D341Med (cell line): ENCODE measurements at places on chromosomes 12 and 14.

DNA sequence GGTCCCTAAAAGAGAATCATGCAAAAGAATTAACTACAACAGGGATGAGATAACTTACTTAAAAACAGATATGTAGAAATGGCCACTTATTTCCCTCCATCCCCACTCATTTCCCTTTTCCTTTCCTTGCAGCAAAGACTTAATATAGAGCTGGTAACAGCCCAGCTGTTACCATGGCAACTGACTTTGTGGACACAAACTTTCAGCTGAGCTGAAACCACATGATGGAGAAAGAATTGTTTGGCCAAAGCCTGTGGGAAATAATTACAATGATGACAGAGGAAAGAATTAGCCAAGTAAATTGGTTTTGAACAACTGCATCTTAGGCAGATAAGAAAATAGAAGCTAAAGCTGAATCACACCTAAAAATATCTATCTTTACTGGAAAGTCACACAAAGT is 364.9 kb downstream of the GALC start:
- DNase-seq = no peak

- no peak for DNase-seq
Measured at GRCh38 chr12:71315328-71315985, 124.1 kb upstream of the LGR5 start.

DNA sequence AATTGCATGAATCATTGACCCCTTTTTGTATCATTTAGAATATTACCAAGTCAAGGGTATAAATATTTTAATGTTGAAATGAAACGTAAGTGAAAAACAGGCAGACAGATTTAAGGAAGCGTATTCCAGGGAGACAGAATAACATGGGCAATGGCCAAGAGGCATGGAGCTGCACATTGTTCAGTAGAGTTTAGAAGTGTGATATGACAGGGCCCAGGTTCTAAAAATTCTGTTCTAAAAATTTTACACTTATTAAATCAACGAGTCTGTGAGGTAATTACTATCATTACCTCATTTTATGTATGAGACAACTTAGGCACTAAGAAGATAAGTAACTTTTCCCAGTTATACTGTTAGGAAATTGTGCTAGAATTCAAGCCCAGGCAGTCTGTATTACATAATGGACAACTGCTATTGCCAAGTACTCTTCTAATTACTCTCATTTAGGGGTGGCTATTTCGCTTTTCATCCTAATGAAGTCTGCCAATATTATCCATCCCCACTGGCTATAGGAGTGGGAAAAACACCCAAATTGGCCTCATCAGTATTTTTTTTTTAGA is 103.2 kb upstream of the NAV3 start:
- DNase-seq = no peak

DNA sequence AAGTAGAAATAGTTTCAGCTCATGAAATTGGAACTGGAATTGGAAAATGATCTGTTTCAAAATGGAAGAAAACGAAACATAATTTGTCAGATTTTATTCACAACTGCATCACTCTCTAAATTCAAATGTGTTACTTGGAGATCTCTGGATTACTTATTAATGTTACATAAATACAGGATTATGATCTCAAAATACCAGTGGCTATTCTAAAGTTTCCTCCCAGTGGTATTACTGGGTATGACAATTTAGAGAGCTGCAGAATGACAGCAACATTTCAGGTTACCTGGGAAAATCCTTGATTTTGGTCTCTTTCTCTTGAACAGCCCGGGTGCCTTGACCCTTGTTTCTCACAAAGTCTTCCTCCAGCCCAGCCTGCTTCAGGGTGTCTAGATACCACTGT is 14.2 kb downstream of the FAM161B start:
- peak; percentile 51 for DNase-seq

DNA sequence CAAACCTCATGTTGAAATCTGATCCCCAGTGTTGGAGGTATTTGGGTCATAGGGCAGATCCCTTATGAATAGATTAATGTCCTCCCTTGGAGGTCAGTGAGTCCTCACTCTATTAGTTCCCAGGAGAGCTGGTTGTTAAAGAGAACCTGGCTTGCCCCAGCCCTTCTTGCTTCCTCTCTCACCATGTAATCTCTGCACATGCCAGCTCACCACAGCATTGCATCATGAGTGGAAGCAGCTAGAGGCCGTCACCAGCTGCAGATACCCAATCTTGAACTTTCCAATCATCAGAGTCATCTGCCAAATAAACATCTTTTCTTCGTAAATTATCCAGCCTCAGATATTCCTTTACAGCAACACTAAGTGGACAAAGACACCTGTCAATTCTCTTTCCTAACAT is 161.8 kb upstream of the IGF1 start:
- no peak for DNase-seq

GRCh38 chr12:120156315-120157259 is 37.9 kb downstream of the GCN1 start:
- DNase-seq = no peak

DNA sequence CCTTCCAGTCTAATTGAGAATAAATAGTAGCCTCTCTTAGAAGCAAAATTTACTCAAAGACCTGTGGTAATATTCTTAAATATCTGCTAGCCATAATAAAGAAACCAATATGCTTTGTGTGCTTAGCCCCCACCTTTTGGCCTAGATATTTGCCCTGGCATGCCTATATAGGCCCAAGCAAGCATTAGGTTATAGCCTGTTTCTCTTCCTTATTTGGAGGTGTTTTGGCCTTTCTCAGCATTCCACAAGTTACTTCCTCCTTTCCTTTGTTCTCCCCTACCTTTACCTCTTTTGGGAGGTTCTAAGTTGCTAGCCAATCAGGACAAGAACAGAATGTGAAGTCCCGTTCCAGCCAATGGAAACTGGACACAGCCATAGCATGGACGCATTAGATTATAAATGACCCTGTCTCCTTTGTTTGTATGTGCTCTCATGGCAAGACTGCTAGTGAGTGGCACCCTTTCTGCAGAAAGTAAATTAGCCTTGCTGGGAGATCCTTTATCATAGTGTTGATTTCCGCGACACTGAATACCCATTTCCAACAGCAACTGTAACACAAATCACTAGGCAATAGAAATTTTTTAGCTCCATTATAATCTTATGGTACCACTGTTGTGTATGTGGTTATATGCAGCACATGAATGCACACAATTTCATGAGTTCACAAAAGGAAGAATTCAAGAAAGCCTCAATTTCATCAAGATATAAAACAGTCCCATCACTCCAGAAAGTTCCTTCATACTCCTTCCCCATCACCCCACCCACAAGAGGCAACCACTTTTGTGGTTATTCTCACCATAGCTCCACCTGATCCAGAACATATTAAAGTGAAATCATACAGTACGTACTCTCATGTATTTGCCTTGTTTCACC is 37.6 kb downstream of the CEP83 start:
- no peak for DNase-seq

- DNase-seq = no peak
Measured at GRCh38 chr14:73996731-73997107, 22.4 kb downstream of the ENTPD5 start.

DNA sequence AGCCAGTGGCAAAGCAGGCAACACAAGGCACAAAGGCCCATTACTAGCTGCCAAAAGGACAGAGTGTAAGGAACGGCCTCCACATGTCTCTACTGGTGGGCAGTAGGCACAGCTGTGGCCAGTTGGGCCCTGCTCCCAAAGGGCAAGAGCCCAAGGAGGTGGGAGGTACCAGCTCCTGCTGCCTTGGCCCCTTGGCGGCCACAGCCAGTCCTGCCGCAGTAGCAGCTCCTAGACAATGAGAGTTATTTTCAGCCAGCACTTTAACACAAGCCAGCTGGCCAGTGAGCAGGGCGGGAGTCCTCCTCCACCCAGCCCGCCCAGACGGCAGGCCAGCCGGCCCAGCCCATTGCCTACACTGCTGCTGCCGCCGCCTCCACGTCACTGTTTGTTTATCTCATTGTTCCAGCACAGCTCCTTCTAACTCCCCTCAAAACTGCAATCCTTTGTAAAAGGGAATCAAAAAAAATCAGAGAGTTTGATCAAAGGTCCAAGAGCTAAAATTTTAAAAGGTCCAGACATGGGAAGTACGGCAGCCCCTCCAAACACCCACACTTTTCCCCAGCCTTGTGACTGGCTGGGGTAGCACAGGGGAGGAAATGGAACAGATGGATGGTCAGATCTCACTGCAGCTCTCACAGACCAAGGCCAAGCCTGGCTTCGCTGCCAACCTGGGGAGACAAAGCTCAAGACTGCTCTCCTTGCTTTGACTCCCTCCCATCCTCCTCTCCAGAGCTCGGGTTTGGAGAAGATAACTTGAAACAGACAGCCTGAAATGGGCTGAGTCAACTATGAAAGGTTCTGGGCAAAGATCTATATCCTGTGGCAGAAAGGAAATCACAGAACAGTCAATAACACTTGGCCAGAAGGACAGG is 33.5 kb downstream of the FMNL3 start:
- peak; percentile 49 for DNase-seq

DNA sequence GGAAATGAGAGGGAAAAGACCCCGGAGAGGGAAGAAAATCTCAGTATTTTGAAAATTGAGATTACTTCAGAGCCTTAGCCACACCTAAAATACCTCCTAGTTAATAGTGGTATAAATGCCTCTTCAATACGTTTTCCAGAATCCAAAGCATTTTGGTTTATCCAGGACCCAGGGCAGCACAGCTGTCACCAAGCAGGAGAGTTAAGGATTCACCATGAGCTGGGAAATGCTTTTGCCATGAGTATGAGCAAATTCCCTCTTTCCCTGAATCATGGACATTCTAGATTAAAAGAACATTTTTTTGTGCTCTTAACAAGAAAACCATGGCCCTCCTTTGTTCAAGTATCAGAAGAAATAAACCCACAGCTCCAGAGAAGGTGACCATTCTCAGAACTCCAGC is 21.8 kb upstream of the RTRAF start:
- DNase-seq = no peak
